ENCODE measurements at places on chromosomes 2 and 18. TPM values are rescaled to one million over a fixed set of nuclear protein-coding genes. Genes with fewer than 3 reads are reported as not detected.

GRCh38 chr2:120763931-120764330, 28.3 kb downstream of the GLI2 start:
- H3K36me3 ChIP-seq = no peaks in the 10 kb centered on the region
- no peak overlapping the region for H3K27ac ChIP-seq
- no peak for DNase-seq
- no peaks in the 10 kb centered on the region for H3K27me3 ChIP-seq

GRCh38 chr2:26527726-26528585, 50.0 kb upstream of the OTOF start:
- no peaks in the 10 kb centered on the region for H3K4me1 ChIP-seq
- no peaks in the 10 kb centered on the region for H3K27me3 ChIP-seq
- H3K36me3 ChIP-seq = no peaks in the 10 kb centered on the region
- DNase-seq = no peak
- no peak overlapping the region for H3K27ac ChIP-seq

Gene DSC3
- total RNA-seq = not detected

Gene DYNAP
- total RNA-seq = not detected

DNA sequence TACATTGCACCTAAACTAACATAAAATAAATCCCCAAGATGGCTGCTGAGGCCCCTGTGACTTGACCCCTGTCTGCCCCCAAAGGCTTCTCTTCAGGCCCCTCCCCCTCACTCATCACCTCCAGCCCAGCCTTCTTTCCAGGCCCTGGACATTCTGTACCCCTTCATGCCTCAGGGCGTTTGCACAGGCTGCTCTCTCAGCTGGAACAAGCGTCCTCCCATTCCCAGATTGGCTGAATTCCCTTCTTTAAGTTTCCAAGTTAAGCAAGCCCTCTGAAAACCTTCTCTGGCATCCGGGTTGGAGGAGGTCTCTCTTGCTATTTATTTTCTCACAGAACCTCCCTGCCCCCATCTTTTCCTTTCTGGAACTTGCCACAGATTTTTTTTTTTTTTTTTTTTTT, 165.2 kb upstream of the BCL2L11 start:
- no peak overlapping the region for H3K27ac ChIP-seq
- H3K4me1 ChIP-seq = no peaks in the 10 kb centered on the region
- H3K36me3 ChIP-seq = no peaks in the 10 kb centered on the region
- no peak overlapping the region for H3K4me3 ChIP-seq
- DNase-seq = no peak

DNA sequence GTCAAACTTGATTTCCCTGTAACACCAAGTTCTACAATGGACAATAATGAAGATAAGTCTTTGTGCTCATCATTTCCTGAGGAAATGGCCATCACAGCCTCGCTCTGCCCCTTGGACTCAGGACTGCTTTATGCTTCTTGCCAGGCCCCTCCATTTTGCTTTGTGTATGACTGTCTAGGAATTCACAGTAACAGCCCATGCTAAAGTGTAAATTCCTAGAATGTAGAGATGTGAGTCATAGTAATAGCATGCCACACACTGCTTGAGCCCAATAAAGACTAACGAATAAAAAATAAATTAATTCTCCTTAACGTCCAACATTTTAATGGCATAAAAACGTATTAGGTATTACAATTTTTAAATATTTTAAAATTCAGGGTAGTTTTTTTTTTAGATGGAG, 226.5 kb downstream of the PID1 start:
- no peaks in the 10 kb centered on the region for H3K4me1 ChIP-seq
- H3K36me3 ChIP-seq = no peaks in the 10 kb centered on the region
- no peak for DNase-seq
- H3K4me3 ChIP-seq = no peak overlapping the region
- H3K27ac ChIP-seq = no peak overlapping the region

Gene OR6B2
- not detected for total RNA-seq

DNA sequence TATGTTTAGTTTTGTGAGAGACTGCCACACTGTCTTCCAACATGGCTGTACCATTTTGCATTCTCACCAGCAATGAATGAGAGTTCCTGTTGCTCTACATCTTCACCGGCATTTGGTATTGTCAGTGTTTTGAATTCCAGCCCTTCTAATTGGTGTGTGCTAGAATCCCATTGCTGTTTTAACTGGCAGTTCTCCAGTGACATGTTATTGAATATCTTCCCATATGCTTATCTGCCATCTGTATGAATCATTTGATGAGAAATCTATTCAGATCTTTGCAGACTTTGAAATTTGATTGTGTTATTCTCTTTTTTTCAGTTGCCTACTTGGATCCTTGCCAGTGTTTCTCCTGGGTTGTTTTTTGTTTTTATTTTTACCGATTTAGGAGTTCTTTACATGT, 99.0 kb downstream of the SNTG2 start:
- no peak overlapping the region for H3K4me3 ChIP-seq
- H3K27me3 ChIP-seq = peaks cover 3% of the 10 kb centered on the region
- no peak for DNase-seq
- no peaks in the 10 kb centered on the region for H3K4me1 ChIP-seq
- H3K27ac ChIP-seq = no peak overlapping the region

DNA sequence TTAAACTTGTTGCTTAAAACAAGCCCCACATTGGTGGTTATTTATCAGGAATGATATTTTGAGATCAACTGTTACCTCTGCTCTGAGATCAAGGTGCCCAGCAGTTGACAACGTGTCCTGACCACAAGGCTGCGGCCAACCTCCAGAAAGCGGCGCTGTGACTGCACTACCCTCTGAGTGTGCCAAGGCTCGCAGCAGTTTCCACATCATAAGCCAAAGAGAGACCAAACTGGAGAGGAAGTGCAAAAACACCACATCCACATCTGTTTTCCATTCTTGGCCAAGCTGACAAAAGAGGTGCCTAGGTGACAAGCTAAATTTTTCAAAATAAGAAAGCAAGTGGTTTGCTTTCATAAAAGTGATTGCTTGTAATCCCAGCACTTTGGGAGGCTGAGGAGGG, 410.8 kb upstream of the POU3F3 start:
- no peak overlapping the region for H3K4me3 ChIP-seq
- H3K27me3 ChIP-seq = no peaks in the 10 kb centered on the region

DNA sequence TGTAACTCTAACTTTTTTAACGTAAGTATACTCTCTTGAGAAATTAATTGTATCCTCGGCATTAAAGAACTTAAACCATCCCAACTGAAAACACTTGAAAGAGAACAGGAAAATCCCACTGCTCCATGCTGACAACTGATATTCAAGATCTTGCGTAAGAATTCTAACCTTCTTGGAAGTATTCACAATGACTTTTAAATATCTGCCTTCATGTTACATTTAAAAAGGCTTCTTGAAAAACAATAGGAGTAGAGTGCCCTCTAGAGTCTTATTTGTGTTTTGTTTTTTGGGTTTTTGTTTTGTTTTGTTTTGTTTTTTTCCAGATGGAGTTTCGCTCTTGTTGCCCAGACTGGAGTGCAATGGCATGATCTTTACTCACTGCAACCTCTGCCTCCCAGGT, 65.4 kb upstream of the DNAJC10 start:
- H3K4me3 ChIP-seq = no peak overlapping the region
- H3K36me3 ChIP-seq = no peaks in the 10 kb centered on the region
- DNase-seq = no peak
- H3K27me3 ChIP-seq = no peaks in the 10 kb centered on the region
- no peaks in the 10 kb centered on the region for H3K4me1 ChIP-seq

DNA sequence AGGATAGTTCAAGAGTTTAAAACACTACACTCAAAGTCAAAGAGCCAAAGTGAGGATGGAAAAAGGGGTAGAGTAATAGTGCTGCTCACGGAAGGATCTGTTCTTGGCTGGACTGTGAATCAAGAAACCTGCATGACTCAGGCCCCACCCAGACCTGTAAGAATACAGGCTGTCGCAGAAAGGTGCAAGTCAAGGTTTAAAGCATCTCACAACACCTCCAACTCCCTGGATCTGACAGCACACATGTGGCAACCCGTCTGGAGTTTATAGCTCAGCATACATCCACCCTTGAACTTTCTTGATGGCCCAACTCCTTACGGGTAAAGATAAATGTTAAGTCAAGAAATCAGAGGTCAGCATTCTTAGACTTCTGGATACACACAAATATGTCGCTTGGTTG, 6.3 kb downstream of the KIAA2012 start:
- H3K4me3 ChIP-seq = no peak overlapping the region
- H3K4me1 ChIP-seq = no peaks in the 10 kb centered on the region
- H3K27ac ChIP-seq = no peak overlapping the region
- H3K27me3 ChIP-seq = no peaks in the 10 kb centered on the region
- no peak for DNase-seq

DNA sequence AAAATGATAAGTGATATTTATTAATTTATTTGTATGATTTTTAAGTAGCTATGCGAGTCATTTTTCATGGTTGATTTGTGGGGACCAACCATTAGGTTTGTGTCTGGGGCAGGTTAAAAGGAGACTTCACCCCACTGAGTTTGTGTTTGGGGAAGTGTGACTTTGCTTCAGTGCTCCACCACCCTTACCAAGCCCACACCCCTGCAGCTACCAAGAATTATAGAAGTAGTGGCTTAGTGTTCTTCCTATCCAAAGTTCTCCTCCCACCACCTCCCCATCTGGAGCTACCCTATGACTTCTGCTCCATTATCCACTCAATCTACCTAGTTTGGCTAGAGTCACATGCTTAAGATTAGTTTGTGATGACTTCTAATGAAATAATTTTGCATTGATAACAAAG, 182.1 kb upstream of the ZEB2 start:
- H3K27ac ChIP-seq = no peak overlapping the region
- DNase-seq = no peak
- H3K27me3 ChIP-seq = no peaks in the 10 kb centered on the region

Gene ABCG8
- not detected for total RNA-seq

Gene NAT8
- total RNA-seq = not detected

Gene SF3B6
- total RNA-seq = 44.2 TPM

GRCh38 chr2:150733051-150733618, 245.7 kb upstream of the RND3 start:
- no peak overlapping the region for H3K4me3 ChIP-seq
- no peaks in the 10 kb centered on the region for H3K36me3 ChIP-seq
- H3K27ac ChIP-seq = no peak overlapping the region
- H3K27me3 ChIP-seq = no peaks in the 10 kb centered on the region
- no peaks in the 10 kb centered on the region for H3K4me1 ChIP-seq

Gene LYG1
- 0.39 TPM for total RNA-seq

DNA sequence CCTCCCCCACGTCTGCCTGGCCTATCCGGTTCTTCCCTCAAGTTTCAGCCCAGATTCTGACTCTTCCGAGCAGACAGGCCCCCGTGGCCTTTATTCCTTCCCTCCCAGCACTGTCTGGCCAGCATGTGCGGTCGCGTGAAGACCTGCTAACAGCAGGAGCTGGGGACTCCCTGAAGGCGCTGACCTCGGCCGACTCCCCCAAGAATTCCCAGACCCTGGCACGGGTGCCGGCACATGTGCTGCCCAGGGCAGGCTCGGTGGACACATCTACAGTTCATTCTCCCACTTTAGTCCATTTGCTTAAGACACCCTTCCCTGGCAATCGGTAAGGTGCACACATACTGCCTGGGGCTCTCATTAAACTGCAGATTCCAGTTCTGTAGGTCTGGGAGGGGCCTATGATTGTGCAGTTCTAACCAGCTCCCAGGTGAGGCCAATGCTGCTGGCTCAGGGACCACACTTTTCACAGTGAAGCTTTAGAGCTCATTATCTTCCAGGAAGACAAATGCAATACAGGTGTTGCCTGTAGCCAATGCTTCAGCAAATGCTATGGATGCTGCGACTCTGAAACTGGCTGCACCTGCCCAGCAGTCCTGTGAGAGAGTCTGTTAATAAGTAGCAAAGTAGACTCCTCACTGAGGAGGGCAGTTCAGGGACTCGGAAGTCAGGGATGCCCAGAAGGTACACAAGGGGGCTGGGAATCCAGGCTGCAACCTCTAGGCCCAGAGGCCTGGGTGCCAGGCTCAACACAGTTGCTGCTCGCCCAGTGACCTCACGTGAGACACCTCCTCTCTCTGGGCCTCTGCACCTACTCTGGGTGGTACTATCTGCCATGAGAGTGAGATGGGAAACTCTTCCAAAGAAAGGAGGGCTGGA, 45.4 kb upstream of the TAF1B start:
- no peaks in the 10 kb centered on the region for H3K36me3 ChIP-seq
- no peak overlapping the region for H3K4me3 ChIP-seq
- no peak for DNase-seq
- no peak overlapping the region for H3K27ac ChIP-seq
- peaks cover 12% of the 10 kb centered on the region for H3K4me1 ChIP-seq
- no peaks in the 10 kb centered on the region for H3K27me3 ChIP-seq

- H3K27ac ChIP-seq = no peak overlapping the region
- no peaks in the 10 kb centered on the region for H3K27me3 ChIP-seq
- DNase-seq = no peak
- no peaks in the 10 kb centered on the region for H3K36me3 ChIP-seq
Measured at GRCh38 chr18:27826101-27826500, 350.8 kb downstream of the CDH2 start.

Gene AMER3
- not detected for total RNA-seq

- H3K4me1 ChIP-seq = no peaks in the 10 kb centered on the region
- H3K36me3 ChIP-seq = no peaks in the 10 kb centered on the region
- H3K27ac ChIP-seq = no peak overlapping the region
- H3K4me3 ChIP-seq = no peak overlapping the region
Measured at GRCh38 chr2:205383601-205384000, 298.7 kb upstream of the NRP2 start.

- DNase-seq = no peak
- peaks cover 6% of the 10 kb centered on the region for H3K36me3 ChIP-seq
- H3K4me3 ChIP-seq = no peak overlapping the region
- H3K27me3 ChIP-seq = no peaks in the 10 kb centered on the region
Measured at GRCh38 chr18:36692371-36692770, 136.4 kb downstream of the TPGS2 start.

Gene AOX1
- total RNA-seq = 10.3 TPM

GRCh38 chr2:175282300-175282699, 100.8 kb upstream of the ATP5MC3 start:
- H3K4me1 ChIP-seq = no peaks in the 10 kb centered on the region
- H3K27me3 ChIP-seq = no peaks in the 10 kb centered on the region
- H3K4me3 ChIP-seq = no peak overlapping the region
- no peak overlapping the region for H3K27ac ChIP-seq

- peaks cover 3% of the 10 kb centered on the region for H3K4me1 ChIP-seq
- no peak overlapping the region for H3K4me3 ChIP-seq
- no peaks in the 10 kb centered on the region for H3K27me3 ChIP-seq
- no peaks in the 10 kb centered on the region for H3K36me3 ChIP-seq
- H3K27ac ChIP-seq = peak overlapping the region; percentile 23
- peak; percentile 26 for DNase-seq
Measured at GRCh38 chr18:48072428-48073204, 142.2 kb upstream of the SMAD2 start.

All from psoas muscle (tissue), 8 donors.